Tibial nerve (tissue), 4 donors: ENCODE measurements at places on chromosomes 7 and 10. TPM values are rescaled to one million over a fixed set of nuclear protein-coding genes. Genes with fewer than 3 reads are reported as not detected.
A peak's percentile ranks its signal among the peaks of the same experiment; 100 is the strongest.

DNA sequence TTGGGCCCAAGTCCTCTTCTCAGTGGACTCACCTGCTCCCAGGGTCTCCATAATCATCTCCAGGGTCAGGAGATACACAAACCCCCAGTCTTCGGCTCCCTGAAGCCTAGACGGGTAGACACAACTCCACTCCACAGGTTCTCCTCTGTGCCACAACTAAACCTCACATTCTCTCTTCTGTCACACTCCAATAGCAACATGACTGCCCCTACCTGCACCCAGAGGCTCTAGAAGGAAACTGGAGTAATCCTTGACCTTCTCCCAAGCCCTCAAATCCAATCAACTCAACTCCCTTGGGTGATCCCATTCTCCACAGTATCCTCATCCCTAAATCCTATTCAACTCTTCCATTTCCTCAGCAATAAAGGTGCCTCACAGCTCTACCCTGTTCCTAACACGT lies 16.2 kb downstream of the HNRNPF start:
- no peak for DNase-seq

- no peak for DNase-seq
Observed at GRCh38 chr10:132789659-132790148, 3.8 kb upstream of the NKX6-2 start.

- no peak for DNase-seq
Observed at GRCh38 chr10:46517541-46517940, 38.9 kb downstream of the GPRIN2 start.

DNA sequence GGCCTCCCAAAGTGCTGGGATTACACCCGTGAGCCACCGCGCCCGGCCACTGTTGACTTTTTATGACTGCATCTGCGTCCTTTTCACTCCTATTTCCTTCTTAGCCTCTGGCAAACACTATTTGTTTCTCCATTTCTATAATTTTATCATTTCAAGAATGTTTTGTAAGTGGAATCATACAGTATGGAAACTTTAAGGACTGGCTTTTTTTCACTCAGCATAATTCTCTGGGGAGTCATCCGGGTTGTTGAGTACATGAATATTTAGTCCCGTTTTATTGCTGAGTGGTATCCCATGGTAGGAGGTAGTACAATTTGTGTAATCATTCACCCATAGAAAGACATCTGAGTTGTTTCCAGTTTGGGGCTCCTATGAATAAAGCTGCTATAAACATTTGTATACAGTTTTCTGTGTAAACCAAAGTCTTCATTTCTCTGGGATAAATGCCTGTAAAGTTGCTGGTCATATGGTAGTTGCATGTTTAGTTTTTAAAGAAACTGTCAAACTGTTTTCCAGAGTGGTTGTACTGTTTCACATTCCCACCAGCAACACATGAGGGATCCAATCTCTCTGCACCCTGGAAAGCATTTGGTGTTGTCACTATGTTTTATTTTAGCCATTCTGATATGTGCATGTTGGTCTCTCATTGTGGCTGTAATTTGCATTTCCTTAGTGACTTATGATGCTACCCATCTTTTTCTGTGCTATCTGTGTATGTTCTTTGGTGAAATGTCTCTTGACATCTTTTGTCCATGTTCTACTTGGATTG lies 139.6 kb upstream of the EEPD1 start:
- DNase-seq, result no peak

DNA sequence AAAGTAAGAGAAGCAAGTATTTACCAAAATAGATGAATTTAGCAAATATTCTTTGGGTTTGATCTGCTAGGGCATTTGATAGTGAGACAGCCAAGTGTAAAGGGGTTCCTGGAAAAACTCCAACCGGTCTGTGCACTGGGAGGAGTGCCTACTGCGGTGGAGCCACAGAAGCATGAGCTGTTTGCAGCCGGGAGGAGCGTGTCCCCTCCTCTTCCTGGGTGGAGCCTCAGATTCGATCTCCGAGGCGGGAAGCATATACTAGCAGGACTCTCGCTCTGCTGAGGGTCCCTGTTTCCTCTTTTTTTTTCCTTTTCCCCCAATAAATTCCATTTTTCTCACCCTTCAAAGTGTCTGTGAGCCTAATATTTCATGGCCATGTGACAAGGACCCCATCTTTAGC lies 45.1 kb upstream of the MET start:
- DNase-seq, result no peak

DNA sequence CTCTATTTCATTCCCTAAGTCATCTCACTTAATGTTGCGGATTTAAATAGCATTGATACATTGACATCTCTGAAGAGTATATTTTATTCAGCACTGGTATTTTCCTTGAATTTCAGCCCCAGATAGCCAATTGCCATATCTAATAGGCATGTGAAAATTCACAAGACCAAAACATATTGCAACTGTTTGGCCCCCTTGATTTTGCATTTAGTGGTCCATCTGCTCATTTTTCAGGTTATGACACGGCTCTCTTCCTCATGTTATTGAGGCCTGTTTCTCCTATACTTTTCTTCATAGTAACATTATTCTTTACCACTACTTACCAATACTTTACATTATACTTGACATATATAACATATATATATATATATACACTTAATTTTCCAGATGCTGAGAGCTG lies 43.7 kb downstream of the MKLN1 start:
- no peak for DNase-seq

- DNase-seq, result no peak
Observed at GRCh38 chr10:4331150-4331549, 494.9 kb upstream of the AKR1E2 start.

- no peak for DNase-seq
Observed at GRCh38 chr7:47337531-47337930, 244.4 kb downstream of the TNS3 start.

GRCh38 chr10:119135513-119135881 lies 30.0 kb downstream of the SFXN4 start:
- no peak for DNase-seq

- DNase-seq, result no peak
Observed at GRCh38 chr10:104322416-104322782, 15.9 kb downstream of the ITPRIP start.

DNA sequence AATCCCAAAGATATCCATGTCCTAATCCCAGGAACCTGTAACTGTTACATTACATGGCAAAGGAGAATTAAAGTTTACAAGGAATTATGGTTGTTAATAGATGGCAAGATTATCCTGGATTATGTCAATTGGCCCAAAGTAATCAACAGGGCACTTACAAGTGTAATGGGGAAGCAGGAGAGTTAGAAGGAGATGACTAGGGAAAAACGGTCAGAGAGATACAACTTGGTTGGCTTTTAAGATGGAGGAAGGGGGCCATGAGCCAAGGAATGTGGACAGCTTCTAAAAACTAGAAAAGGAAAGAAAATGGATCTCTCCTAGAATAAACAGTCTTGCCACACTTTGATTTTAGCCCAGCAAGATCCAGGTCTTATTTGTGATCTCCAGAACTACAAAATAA lies 3.3 kb downstream of the JMJD1C start:
- DNase-seq, result no peak

DNA sequence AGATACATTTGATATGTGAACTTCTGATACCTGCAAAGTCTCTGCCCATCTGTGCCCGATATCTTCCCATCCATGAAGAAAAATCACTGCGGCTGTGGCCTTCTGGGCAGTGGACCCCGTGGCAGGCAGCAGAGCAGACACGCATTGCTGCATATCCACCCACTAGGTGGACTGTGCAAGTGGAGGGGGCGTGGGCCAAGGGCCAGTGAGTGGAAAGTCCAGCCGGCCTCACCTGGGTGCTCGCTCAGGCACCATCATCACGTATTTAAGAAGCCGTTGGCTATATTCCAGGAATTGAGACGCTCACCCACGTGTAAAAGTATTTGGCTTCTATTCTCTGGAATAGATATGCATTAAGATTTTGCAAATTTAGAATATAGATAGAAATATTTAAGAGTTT lies 30.8 kb upstream of the SLC13A1 start:
- no peak for DNase-seq

GRCh38 chr7:46003896-46004875 lies 83.1 kb upstream of the IGFBP3 start:
- DNase-seq, result no peak

DNA sequence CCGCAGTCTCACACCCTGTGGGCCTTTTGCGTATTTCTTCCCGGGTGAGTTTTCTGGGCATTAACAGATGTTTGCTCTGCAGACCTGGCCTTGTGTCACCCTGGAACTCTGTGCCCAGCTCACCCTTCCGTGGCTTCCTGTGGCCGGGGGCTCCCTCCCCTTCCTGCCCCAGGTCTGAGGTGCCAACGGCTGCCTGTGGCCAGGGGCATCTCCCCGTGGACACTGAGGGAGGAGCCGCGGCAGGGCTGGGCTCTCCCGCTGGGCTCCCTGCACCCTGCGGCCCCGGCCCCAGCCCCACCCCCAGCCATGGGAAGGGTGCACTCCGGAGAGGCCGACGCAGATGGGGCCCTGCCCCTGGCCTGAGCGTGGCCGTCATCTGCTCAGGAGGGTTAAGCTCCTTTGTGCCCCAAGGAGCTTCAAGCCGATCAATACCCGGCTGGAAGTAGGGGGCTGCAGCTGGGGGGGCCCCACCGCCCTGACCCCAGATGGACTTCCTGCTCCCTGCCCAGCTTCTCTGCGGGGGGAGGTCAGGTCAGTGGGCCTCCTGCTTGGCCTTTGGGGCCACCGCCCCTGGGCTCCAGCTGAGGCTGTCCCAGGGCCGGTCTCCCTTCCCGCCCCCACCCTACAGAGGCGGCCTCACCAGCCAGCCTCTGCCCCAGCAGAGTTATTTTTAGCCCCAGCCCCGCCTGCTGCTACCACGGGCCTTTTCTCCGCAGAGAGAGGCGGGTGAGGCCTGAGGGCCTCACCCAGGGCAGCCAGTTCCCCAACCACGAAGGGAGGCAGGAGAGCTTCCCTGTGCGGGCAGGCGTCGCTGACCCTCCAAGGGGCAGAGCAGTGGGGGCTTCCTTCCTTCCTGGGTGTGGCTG lies 24.2 kb downstream of the PWWP2B start:
- peak; percentile 49 for DNase-seq

GRCh38 chr10:111338805-111339204 lies 262.0 kb downstream of the ADRA2A start:
- no peak for DNase-seq

- no peak for DNase-seq
Observed at GRCh38 chr7:107579554-107579884, 527 bp upstream of the BCAP29 start.

DNA sequence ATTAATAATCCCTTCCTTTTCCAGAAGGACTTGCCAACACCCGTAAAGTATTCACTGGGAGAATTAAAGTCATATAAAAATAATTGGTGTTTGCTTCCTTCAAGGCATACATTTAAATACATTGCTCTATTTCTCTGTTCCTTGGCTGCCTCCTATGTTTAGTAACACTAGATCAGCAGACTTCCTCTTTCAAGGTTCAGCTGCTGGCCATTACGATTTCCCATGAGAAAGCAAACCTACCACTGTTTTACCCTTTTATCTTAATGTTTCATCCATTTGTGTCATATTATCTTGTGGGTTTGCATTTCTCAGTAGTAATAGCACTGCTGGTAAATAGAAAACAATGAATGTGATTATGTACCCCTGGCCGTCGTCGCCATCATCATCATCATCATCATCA lies 313.8 kb upstream of the BMPER start:
- no peak for DNase-seq

DNA sequence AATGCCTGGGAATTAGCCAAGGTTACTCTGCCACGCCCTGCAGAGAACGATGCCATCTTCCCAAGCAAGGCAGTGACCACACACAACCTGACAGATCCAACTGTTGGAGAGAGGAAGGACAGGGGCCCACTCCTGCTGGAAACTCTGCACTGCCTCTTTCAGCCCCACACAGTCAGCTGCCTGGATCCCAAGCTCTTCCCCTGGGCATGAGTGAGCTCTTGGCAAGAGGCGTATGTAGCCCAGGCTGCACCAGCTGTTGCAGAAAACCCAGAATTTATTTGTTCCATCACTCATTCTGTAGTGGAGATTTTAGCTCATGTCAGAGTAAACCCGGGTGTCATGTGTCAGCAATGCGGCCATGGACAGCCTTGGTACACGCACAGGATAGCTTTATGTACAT lies 135.1 kb upstream of the TRIM24 start:
- no peak for DNase-seq

GRCh38 chr7:120567204-120567603 lies 290.7 kb downstream of the TSPAN12 start:
- no peak for DNase-seq

DNA sequence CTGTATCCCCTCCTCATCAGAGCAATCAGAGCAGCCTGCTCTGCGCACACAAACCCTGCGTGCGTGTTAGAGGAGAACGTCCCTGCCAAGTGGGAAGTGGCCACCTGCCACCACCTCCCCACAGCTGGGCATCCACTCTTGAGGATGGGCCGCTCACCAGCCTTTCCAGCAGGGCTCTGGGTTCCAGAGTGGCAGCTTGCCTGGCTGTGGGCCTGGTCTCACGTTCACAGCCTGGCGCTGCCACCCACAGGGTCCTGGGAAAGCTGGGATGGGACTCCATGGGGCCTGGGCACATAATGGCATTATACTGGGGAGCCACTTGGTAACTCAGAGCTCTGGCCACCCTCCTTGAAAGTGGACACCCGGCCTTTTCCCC lies 151.1 kb upstream of the PPP2R2D start:
- DNase-seq, result no peak

- DNase-seq, result no peak
Observed at GRCh38 chr10:112801004-112801403, 149.0 kb upstream of the TCF7L2 start.

DNA sequence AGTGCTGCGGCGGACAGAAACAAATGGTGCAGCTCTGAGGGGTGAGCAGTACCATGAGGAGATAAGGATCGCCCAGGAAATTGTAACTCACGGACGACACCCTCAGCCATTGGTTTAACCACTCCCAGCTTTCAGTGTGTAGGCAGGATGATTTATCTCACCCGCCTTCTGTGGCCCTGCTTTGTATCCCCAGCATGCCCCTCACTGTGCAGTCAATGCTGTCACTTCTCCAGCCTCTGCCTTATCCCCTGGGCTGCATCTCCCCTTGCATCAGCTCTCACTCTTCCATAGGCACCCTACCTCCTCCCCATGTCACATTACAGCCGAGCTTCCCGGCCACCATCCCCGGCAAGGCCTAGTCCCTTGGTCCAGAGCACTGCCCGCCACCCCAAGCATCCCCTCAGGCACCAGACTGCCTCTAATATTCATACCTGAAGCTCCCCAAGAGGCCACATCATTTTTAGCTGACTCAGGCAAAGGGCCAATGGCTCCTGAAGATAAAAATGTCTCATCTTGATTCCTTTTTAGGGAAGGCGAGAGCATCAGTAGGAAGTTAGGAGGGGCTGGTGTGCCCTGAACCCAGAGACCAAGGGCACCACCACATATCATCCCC lies 77.1 kb downstream of the CARD11 start:
- no peak for DNase-seq

- DNase-seq, result no peak
Observed at GRCh38 chr10:125396676-125397075, 236.3 kb upstream of the CTBP2 start.

GRCh38 chr7:67470256-67470751 lies 473.7 kb downstream of the TYW1 start:
- DNase-seq, result no peak

- no peak for DNase-seq
Observed at GRCh38 chr10:95237376-95238170, 43.5 kb downstream of the ACSM6 start.

The ASZ1 gene
- not detected for total RNA-seq

The OR2A1 gene
- not detected for total RNA-seq

The THNSL1 gene
- 2.7 TPM for total RNA-seq

The LRRC17 gene
- 1.7 TPM for total RNA-seq

The RPEL1 gene
- not detected for total RNA-seq

The POLR2J2 gene
- 7.3 TPM for total RNA-seq

The ANKRD61 gene
- not detected for total RNA-seq

The GPNMB gene
- total RNA-seq, result 47.4 TPM

The CPN1 gene
- not detected for total RNA-seq

The CALHM1 gene
- not detected for total RNA-seq

The CTTNBP2 gene
- total RNA-seq, result 19.3 TPM

The ZNF736 gene
- total RNA-seq, result 14.1 TPM
